ENCODE measurements at places on chromosomes 1 and 21.

DNA sequence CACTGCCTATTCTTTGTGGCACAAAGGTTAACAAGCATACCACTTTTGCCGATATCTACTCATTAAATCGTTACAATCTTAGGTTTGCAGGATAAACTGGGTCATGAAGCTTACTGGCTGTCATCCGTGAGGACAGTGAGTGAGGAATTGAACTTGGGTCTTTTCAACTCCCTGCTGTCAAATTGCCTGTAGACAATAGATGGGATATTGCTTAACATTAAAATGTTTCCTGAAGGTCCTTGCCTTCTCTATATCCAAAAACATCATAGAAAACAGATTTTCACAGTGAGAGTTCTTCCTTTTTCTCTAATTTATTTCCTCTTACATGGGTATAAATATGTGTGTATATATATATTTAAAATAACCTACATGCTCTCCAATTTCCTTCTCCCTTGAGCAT, 257.8 kb downstream of the LMO4 start:
- no peak for DNase-seq

DNA sequence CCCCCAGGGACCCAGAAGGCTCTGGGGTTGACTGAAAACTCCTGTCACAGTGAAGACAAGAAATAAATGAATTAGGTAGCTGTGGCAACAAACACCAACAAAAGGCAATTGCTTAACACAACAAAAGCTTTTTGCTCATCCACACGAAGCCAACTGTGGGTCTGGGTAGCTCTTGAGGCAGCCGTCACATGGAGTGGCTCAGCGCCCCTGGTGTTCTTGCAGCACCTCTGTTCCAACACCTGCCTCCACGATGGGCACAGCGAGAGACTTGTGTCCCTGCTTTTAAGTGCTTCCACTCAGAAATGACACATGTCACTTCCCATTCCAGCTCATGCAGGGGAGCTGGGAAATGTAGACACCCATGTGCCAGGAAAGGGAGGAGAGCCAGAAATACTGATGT, 364.5 kb upstream of the DUSP10 start:
- no peak for DNase-seq

GRCh38 chr1:87497380-87498203, 168.9 kb downstream of the LMO4 start:
- no peak for DNase-seq

GRCh38 chr1:175725684-175726083, 17.7 kb downstream of the TNR start:
- no peak for DNase-seq

- DNase-seq: peak; percentile 68
These were observed 22.9 kb downstream of the KCNA10 start for GRCh38 chr1:110495926-110496600.
